NCI-H1930 (cell line): ENCODE measurements at places on chromosomes 16 and 17.

DNA sequence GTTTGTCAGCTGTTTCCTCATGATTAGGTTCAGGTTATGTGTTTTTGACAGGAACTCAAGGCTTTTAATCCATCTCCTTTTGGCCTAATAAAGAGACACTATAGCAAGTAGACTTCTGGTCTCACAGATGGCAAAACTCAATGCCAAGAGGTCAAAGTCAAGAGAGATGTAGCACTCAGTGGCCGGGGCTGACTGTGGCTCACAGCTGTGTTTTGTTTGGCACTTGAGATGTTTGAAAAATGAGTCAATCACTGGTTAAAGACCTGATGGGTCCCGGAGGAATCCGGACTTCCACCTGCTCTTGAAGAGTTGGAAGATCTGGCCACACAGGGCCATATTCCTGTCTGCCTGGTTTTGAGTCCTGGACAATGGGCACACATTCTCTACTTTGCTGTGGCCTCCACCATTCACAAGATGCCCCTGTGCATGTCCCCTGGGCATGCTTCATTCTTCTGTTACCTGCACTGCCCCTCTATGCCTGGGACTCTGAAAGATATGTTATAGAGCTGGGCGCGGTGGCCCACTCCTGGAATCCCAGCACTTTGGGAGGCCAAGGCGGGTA lies 210.3 kb downstream of the SNX29 start:
- DNase-seq = peak; percentile 29

DNA sequence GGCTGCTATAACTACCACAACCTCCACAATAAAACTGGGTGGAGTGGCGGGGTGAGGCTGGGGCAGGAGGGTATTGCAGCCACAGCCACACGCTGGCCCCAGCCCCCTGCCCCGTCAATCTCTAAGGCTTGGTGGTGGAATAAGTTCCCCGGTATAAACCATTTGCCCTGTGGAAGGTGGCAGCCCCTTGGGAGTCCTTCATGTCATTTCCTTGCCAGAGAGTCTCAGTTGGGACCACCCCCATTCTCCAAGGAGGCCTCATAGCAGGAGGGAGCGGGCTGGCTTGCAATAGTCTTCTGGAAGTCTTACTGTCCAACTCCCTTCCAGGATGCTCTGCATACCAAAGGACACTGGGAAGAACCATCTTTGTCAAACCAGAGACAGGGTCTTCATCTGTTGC lies 19.4 kb downstream of the CD300A start:
- DNase-seq = no peak

- peak; percentile 80 for DNase-seq
Measured at GRCh38 chr17:38703742-38704605, 1.1 kb upstream of the MLLT6 start.

DNA sequence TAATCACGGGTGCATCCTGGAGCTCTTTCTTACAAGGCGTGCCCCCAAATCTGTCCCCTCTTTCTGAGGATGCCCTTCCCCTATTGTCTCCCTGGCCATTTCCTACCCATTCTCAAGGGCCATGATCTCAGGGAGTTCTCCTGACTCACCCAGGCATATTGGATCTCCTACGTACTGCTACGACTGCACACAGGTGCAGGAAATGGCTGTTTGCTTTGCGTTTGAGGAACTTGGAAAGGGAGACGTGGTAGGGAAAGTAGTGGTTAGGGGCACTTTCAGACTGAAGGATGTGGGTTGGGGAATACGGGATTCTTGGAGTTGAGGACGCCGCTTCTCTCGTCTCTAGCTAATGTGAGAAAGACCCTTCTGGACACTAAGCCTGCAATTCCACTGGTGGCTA lies 18.7 kb upstream of the MEOX1 start:
- DNase-seq = no peak

GRCh38 chr17:32558997-32559650 lies 72.3 kb downstream of the CDK5R1 start:
- no peak for DNase-seq

GRCh38 chr17:32936894-32937500 lies 9.0 kb downstream of the TMEM98 start:
- no peak for DNase-seq
